ENCODE measurements at places on chromosomes 3 and 15.

DNA sequence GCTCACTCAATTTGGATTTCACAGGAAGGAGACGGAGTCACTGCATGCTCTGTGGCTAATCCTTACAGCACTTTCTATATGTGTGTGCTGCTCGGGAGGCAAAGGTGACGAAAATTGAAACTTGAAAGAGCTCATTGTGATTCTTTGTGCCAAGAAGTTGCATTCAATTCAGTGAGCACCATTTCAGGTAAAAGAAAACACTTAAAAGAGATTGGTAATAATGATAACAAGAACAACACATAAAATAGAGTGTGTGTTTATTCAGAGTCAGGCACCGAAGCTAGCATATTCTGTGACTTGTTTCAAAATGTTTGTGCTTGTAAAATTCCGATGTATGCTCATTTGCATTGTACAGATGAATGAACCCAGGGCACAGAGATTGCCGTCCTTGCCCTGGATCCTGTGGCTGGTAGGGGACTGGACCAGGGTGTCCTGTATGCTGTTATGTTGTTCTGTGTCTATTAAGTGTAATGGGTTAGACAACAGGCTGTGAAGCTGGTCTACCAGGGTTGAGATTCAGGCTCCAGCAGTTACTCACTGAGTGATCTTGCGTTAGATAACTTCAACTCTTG is 193.3 kb upstream of the PROK2 start:
- no peak for DNase-seq

DNA sequence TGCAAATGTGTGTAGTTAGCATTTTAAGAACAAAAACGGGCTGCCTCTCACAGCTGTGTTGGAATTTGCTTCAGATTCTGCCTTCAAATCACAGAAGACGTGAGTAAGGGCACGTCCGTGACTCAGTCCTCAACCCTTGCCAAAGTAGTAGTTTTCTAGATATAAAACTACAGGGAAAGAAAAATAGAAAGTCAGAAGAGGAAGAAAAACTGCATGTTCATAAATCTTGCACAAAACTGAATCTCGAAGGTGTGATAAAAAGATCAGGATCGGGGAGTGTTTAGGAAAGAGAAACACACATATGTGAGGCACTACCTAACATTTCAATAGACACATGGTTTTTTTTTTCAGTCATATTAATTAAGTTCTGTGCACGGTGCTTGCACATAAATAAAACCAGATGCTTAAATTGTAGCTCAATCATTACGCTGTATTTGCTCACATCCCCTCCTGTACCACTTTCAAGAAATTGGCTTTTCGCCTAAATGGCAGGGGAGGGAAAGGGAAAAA is 71.7 kb downstream of the P3H2 start:
- no peak for DNase-seq

DNA sequence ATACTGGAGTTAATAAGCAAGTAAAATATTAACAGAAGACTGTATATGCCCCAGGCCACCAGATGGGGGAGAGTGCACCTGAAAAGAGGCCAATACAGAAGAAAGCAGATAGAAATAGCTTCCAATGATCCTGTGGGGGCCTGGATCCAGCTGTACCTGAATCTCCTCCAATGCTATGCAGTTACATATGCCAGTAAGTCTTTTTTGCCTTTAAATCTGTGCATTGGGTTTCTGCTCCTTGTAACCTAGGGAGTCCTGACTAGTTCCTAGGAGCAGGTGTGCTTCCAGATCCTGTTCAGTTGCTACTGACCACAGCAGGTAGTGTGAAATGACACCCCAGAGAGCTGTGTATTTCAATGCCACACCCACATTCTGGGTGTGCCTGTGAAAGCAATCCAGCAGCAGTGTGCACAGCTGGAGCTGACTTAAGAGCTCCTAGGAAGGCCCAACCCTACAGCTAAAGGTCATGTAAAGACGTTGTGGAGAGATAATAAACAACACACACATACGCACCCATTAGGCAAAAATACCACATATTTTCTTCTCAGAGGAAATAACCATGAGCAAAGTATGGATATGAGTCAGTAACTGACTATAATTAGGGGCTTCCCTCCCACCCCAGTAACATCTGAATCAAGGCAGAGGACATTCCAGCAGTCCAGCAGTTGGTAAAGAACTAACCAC is 62.2 kb upstream of the AKAP13 start:
- DNase-seq = no peak

DNA sequence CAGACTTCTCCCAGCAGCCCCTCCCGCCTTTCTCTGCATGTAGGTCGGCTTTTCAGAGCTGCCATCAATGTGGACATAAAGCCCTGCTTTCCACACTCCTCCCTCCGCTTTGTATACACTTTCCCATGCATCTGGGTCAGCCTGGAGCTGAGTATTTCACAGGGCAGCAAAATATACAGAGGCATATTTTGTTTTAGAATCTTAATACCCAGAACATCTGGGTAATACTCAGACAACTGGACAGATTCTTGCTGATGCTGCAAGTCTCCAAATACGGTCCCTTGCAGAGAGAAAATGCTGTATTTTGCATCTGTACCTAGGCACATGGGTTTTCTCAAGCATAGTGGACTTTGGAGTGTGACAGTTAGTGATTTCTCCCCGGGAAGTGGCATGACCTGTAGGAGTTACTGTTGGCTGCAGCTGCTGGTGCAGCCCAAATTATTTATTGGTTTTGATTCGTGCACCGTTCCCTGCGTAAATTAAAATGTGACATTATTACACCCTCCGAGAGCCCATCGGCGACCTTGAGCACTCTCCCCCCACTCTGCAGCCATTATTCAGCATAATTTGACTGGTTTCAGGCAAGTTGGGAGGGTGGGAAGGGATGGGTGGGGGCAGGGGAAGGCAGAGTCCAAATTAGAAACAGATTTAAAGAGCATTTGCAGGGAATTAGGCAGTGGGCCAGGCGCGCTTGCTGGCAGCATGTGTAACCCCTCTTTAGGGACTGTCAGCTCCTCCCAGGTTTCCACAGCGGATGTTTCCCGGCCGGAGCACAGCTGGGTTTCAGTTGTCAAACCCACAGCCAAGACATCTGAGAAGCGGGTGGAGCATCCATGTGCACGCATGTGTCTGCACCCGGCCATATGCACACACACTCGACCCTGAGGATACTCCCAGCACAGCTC is 100.8 kb downstream of the CPN2 start:
- DNase-seq = no peak

DNA sequence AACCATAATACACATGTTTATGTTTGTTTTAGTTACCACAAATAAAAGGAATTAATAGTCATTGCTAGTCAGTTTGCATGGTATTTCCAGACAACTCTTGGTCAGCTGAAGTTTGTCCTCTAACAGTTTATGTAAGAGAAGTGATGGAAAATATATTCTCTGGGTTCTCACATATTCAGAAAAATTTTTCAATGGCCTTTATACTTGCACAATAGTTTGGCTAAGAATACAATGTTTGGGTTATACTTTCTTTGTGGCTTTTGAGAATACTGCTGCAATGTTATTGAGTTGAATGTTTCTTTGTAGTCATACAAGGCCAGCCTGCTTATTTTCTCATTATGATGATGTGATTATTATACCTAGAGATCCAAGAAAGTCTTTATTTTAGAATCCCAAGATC is 133.9 kb downstream of the RAP2B start:
- DNase-seq = no peak

GRCh38 chr3:139231555-139232281 is 112.1 kb upstream of the MRPS22 start:
- DNase-seq = no peak

DNA sequence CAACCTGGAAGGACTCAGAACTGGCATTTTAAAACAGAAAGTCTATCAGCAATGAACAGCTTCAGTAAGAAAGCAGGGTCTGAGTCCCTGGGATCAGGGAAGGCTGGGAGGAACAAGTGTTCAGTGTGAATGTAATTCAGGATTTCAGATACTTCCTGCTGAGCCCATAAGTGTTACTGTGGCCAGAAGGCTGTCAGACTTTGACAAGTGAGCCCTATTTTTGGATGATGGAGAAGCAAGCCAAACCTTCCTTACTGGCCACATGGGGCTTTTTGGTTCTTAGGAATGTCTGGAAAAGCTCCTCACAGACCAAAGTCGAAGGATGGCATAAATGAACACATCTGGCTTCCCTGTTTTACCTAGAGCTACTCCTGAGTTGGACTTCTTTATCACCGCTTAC is 157.2 kb downstream of the BBX start:
- DNase-seq = no peak

- no peak for DNase-seq
These were observed 47.3 kb upstream of the ALDH1A3 start for GRCh38 chr15:100832149-100832942.

- DNase-seq = no peak
These were observed 278.2 kb upstream of the KCNH8 start for GRCh38 chr3:18870074-18870640.

GRCh38 chr3:76438971-76439370 is 600.9 kb upstream of the ROBO2 start:
- DNase-seq = no peak

DNA sequence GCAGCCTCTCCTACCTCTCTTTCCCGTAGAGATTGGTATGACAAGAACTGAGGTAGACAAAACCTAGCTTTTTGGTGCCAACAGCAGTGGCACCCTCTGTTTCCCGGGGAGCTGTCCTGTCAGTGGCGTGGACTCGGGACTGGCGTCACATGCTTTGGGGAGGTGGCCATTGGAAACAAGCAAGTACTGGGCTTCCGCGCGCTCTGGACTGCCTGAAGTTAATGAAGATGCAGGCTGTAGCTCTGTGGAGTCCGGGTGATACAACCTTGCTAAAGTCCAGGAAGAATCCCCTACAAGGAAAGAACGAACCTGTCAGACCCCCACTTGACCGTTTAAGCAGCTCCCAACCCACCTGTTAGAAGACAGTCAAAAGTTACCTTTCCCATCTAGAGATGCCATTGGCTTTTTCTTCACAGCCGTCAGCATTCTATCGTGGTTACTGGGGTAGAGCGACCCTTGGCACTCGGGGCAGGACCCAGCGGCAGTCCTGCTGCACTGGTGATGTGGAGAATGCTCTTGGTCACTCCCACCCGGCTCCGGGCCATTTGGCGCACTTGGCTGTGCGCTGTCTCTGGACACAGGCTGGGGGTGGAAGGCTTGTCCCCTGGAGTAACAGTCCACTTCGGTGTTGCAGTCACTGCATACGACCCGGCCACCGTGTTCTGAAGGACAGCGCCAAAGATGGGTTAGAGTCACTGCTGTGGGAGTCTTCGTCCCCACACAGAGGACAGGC is 120.5 kb downstream of the LRIG1 start:
- no peak for DNase-seq

DNA sequence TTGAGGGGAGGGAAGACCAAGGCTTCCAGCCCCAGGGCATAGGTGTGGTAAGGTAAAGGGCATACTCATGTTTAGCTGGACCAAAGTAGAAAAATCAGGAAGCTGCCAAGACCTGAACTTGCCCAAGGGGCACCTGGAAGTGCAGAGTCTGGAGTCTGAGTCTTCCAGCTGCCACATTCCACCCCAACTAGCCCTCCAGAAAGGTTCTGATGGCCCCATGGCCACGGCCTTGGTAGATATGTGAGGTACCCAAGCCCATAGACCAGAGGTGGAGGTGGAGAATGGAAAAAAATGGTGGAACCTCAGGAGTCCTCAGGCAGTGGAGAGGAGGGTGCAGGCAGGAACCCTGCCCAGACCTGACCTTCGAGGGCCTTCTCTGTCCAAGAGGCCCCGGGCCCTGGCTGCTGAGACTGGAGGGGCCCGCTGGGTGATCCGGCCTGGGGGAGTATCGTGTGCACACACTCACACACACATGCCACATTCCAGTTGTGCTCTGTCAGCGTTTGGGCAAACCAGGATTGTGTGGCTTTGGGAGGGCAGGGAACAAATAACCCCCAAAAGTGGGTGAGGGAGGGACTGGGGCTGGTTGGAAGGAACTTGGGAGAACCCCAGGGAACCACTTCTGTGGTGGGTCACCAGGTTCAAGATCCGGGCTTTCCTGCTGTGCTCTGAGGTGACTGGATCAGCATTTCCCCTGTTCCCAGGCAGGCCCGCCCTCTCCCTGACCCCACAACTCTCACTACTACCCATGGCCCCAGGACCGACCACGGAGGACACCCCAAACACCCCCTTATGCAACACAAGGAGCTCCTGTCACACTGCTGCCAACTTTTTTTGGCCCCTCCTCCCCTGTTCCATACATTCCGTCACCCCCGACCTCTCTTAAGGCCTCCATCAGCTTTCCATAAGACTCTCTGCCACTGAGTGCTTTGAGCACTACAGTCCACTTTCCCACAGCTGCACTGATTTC is 11.6 kb downstream of the MYL3 start:
- DNase-seq = no peak

- DNase-seq = no peak
These were observed 67.5 kb upstream of the AKAP13 start for GRCh38 chr15:85312929-85313331.

DNA sequence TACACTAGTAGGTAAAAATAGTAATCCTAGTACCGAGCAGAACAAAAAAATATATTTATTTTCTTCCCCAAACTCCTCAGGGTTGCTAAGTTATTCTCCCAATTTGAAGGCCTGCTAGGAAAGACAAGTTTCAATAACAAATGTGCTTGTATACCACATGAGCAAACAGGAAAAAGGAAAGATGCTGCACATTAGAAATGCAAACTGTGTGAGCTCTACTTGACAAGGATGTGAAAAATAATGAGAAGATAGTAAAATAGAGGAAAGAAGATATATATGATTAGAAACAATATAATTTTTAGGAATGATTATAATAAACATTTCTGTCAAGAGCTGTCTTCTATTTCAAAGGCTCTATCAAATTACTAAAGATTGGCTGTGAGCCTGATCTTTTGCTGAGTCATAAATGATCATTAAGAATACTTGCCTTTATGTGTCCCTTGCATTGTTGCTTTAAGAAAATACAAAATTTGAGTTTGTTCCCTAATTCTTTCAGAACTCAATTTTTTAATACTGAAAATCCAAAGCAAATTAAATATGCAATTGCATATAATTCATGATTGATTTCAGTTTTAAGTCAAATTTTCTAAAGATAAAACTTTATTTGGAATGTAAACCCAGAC is 174.2 kb downstream of the NEK10 start:
- DNase-seq = no peak

- DNase-seq = no peak
These were observed 29.3 kb upstream of the ABHD2 start for GRCh38 chr15:89058876-89059405.

DNA sequence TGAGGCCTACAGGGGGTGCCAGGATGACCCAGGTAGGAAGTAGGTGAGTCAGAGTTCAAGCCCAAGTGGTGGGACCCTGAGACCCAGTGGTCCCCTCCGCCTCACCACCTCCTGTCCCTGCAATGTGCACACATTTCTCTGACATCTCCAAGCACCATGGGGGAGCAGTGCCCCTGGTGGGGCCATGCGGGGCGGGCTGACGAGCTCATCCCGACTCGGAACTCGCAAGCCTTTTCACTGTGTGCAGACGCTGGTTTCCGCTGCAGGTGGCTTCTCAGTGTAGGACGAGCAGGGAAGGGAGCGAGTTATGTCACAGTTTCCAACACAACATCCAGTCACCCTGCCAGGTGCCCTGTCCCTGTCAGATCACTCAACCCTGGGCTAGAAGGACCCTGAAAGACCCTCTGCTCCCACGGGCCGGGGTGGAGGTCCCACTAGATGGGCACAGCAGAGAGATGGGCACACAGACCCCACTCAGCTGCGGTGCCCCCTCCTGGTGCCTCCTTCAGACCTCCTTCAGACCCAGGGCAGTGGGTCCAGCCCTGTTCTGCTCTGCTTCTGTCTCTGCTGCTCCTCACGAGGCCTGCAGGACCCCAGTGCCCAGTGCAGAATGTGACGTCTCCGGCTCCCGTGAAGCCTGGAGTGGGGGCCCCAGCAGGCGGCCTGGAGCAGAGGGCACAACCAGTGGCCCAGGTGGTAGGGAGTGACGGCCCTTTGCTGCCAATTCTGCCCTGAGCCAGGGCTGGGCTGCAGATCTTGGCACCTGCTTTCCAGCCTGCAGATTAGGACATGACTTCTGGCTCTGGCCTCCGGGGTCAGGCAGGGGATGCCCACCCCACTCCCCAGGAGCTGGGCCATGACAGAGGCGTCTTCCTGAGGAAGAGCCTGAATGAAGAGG is 102.0 kb upstream of the RPL32 start:
- DNase-seq = no peak

Measured in progenitor cell of endocrine pancreas (in vitro differentiated cells).